Activated naive CD4-positive, alpha-beta T cell treated with anti-CD3 and anti-CD28 coated beads, Interleukin-2, amount 10 ng/mL, durations not matched to agents 7 days and 5 days (primary cell): ENCODE measurements at places on chromosomes 7 and 10.

- no peak for DNase-seq
Measured at GRCh38 chr7:88985295-88985694, 189.8 kb upstream of the TEX47 start.

DNA sequence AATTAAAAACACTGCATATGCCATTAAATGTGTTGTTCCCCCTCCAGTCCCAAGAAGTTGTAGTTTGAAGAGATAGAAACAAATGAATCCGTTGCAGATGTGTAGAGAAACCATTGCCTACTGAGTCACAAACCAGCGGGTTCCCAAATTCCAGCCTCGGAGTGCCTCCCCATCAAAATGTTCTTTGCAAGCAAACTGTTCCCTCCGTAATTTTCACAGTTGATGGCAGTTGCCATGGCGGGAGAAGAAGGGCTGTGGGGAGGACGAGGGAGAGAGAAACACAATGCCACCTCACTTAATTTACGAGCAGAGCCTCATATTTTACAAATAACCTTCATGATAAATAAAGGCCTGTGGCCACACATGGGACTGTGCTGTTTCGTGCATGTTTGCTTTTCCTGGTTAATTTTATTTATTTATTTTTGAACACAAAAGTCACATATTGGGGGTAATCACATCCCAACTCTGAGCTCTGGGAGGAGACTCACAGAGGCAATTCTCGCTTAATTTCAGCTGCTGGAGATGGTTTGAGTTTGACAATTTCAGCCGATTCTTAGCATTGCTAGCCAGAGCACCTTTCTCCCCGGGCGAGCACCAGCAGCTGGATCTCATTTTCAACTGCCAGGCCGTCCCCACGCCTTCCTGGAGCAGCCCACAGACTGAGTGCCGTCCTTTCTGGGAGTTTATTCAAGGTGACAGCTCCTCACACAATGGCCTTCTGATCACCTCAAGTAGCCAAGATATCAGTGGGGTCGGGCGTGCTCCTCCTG is 1084.2 kb downstream of the KCNMA1 start:
- no peak for DNase-seq

- DNase-seq = no peak
Measured at GRCh38 chr7:49579408-49579807, 194.0 kb upstream of the VWC2 start.

DNA sequence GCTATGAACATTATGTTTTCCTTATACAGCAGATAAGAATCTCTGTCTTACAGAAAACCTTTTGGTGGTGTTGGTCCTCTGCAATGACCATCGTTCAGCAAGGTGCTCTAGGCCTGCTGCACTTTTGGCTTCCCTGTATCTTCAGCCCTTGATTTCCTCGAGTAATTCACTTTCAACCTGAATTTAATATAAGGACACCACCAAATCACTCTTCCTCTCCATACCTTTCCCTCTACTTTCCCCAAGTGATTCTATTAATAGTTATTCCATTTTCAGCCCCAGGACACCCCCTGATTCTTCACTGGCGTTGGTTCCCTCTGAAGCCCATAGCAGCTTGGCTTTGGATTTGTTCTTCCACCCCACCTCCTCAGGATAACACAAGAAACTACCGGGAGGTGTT is 72.2 kb downstream of the EZH2 start:
- no peak for DNase-seq

DNA sequence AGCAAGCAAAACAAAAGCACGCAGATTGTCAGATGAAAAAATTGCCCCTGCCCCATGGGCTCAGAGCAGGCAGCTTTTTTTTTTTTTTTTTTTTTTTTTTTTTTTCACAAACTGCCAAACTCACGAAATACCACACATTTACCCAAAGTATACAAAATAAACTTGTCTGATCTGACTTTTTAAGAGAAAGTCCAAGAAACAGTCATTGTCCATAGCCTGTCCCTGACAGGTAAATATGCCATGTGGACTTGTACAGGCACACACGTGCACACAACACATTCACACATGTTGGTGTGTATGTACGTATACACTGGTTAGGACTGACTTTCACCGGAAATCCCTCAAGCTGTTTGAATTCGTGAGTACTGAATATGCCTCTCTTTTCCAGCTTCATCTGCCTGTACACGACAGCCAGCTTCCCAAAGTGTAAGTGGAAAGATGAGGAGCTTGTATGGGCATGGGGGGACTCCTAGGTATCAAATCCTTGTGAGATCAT is 929 bp upstream of the HGF start:
- no peak for DNase-seq

- no peak for DNase-seq
Measured at GRCh38 chr10:35019041-35020024, 70.8 kb downstream of the CUL2 start.

DNA sequence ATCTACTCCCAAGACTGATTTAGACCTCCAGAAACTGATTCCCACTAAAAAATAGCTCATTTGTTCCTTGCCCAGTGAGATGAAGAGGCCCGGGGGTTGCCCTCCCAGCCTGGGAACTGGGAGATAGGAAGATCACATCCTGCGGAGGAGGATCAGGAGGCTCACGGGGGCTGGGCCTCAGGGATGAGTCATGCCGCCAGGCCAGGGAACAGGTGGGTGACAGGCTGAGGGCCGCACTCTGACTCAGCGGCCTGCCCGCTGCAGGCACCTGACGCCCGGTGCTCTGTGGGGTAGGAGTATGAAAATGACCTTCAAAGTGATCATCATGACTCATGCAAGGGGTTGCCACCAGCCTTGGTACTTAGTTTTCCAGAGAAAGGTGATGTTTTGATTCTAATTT is 104.5 kb upstream of the ZPBP start:
- DNase-seq = no peak

DNA sequence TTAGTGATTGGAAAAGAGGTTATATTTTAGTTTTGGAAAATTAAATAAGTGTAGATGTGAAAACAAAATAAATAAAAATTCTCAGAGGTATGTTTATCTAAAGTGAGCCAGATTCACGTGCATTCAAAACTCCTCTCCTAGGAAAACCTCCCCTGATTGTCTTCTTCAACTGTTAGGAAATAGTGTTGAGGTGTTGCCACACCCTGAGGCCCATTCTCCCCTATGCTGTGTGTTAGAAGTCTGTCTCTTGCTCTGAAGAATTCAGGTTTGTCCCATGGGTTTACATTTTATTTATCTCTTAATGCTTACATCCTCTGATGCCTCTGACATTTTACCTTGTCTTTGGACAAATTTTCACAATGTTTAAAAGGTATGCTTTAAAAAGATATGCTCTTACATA is 40.3 kb downstream of the PTPRE start:
- no peak for DNase-seq

DNA sequence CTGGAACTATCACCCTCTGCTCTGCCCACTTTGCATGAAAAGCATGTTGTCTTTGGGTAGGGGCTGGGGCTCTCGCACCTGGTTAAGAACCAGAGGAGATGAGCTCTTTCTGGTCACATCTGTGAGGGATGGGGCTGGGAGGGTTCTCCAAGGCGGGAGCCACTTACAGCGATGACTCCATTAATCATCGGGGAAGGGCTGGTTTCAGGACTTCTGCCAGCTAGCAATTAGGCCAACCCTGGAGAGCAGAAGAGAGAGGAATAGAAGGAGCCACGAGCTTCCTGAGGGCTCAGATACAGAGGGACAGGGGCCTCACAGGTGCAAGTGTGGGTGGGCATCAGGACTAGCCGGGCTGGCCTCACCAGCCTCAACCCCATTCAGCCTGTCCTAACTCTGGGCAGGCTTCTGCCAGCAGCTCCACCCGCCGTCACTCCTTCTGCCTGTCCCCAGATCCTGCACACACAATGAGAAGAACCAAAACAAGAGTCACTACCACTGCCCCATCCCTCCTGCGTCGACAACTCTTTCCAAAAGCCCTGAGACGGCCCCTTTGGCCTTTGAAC is 8.4 kb downstream of the AQP1 start:
- DNase-seq = peak; percentile 14

DNA sequence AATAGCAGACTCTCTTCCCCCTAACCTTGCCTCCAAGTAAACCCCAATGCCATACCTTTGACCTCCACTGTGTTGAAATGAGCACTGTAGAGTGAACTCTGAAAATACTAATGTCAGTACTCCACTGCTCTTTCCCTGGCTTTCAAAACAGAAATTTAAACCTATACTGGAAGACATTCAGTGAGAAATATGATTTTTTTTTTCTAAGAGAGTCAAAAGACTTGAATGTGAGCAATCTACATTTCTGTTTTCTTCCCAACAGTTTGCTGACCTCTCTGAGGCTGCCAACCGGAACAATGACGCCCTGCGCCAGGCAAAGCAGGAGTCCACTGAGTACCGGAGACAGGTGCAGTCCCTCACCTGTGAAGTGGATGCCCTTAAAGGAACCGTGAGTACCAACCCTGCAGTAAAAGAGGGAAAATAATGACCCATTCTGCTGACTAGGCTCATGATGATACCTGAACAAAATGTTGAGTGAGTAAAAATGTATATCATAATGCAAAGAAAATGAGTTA is 6.4 kb downstream of the VIM start:
- DNase-seq = no peak

GRCh38 chr10:85284778-85285770 is 956.7 kb downstream of the CCSER2 start:
- no peak for DNase-seq

DNA sequence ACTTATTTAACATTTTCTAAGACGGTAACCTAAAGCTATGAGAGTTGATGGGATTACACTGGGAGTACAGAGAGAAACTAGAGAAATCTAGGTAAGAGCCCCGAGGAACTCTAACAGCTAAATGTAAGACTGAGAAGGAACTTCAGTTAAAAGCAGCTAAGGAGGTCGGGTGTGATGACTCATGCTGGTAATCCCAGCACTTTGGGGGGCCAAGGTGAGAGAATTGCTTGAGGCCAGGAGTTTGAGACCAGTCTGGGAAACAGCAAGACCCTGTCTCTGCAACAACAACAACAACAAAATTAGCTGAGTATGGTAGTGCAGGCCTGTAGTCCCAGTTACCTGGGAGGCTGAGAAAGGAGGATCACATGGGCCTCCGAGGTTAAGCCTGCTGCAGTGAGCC is 24.0 kb downstream of the FRA10AC1 start:
- no peak for DNase-seq

DNA sequence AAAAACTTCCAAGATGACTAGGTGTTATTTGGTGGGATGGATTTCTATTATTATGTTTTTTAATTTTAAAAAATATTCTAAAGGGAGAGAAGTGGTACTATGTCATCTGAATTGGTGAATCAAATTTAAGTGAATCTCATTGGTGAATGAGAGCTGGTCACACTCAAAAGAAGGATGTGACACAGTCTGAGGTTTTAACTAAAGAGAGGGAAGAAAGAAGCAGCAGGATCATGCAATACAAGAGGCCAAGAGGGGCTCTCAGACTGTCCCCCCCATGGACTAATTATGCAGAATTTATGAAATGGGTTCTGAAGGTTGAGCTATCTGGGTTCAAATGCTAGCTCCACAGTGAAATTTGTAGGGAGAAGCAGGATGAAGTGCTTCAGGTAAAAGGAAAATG is 16.2 kb downstream of the MACC1 start:
- DNase-seq = no peak

- no peak for DNase-seq
Measured at GRCh38 chr10:32326119-32326518, 20.8 kb downstream of the EPC1 start.

GRCh38 chr10:73088304-73088703 is 8.4 kb downstream of the P4HA1 start:
- no peak for DNase-seq

GRCh38 chr10:52649511-52649910 is 123.1 kb downstream of the MBL2 start:
- no peak for DNase-seq

DNA sequence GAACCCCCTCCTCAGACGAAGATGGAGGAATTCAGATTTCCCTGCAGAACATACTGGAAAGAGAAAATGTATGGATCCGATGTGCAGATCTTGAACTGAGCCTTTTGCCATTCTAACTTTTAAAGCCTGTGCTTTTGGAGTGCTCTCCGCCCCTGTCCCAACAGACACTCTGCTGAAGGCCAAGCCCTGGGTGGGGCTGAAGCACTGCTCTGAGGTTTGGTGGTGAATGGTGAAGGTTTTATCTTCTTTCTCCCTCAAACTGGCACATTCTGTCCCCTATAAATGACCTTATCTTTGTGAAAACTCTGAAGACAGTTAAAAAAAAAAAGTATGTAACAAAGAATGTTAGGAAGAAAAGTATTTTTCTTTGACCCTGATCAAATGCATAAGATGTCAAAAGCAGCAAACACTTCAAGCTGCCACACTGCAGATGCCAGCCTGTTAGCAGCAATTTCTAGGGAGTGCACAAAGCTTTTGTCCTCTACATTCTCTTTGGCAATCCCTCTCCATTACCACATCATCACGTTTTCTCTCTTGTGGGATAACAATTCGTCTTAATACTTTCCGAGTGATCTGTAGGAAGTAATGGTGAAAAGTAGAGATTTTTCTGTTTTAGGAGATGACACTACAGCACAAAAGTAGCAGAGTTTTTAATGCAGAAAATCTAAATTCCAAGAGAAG is 137.3 kb upstream of the CCDC6 start:
- no peak for DNase-seq

DNA sequence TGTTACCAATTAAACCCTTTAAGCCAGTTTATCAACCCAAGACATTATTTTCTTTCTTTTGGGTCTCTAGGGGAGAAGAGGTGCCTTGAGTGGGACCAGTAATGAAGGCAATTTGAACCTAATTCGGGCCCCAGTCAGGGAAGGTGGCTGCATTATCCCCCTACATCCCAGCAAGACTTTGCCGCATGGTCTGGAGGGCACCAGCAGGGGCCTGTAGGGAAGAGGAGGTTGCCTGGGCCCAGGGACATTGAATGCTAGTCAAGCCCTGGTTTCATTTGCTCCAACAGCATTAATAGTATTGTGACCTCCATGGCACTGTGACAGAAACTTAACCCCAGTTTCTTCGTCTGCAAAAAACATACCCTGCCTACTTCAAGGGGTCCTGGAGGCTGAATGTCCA is 108.8 kb downstream of the CUX1 start:
- no peak for DNase-seq

DNA sequence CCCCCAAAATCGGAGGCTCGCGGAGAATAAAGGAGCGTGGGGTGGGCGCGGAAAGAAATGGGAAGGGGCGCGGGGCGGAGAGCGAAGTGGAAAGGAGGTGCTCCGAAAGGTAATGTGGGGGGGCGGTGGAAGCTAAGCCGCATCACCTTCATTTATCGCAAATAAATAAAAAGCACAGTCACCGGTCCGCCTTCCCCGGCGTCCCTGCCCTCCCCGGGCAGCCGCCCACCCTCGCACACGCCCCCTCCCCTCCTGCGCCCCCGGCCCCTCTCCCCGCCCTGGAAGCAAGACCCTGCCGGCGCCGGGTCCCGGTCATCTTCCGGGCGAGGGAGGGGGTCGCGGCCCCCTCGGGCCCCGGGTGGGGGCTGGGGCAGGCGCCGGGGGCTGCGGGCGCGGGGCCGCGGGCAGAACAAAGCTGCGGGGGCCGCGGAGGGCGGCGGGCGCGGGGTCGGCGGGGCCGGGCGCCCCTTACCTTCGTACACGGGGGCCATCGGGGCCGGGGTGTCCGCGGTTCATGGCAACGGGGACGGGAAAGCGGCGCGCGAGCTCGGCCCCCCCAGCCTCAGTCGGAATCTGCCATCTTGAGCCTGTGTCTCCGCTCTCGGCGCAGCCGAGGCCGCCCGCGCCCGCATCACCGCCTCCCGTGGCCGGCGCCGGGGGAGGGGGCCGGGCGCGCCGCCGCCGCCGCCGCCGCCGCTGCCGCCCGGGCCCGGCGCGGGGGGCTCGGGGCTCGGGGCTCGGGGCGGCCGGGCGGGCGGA is 486 bp downstream of the HIPK2 start:
- DNase-seq = peak; percentile 63
